IMR-90 (cell line): ENCODE measurements at places on chromosomes 5 and 9. TPM values are rescaled to one million over a fixed set of nuclear protein-coding genes. Genes with fewer than 3 reads are reported as not detected.

ACTBL2 gene
- 0.29 and 0.52 TPM in 2 replicates for polyA plus RNA-seq

GRCh38 chr9:137447722-137448601 lies 6.8 kb upstream of the ENTPD8 start:
- DNase-seq: no peak

DNA sequence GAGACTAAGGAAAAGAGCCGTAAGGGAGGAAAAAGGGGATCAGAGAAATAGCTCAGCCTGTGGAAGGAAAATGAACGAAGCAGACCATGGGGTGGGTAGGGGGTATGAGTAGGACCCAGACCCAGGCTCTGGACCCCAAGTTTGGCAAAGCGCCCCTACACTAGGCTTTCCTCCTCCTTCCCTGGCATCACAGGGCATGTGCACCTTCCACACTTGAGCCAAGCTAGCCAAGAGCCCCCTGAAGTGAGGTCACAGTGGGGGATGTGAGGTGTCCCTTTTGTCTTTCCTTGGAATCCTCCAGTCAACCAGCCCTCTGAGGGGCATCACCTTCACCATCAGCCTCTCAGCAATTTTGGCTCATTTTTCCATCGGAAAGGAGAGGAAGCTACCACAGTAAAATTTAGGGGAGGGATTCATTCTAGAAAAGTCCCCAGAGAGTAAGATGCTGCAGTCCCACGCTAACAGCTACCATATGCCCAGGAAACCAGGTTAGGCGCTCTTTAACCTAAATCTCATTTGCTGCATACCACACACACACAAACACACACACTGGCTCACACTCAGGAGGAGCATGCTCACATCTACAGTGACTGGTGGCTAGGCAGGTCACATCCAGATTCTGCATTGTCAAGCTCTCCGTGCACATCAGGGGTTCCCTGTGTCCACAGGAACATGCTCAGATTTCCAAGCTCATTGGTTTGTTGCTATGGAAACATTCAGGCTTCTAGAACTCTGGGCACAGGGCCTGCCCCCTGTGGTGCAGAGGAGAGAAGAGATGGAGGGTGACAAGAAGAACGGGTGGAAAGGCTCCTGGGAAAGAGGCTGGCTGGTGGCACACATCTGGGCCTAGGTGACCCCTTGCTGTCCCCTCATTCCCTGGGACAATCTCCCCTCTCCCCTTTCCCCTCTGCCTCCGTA lies 9.9 kb downstream of the REEP2 start:
- peak; percentile 36 for DNase-seq

SPOCK1 gene
- 15.8 and 20.3 TPM in 2 replicates for polyA plus RNA-seq
